ENCODE measurements at places on chromosomes 12 and 14. TPM values are rescaled to one million over a fixed set of nuclear protein-coding genes. Genes with fewer than 3 reads are reported as not detected.
A peak's percentile ranks its signal among the peaks of the same experiment; 100 is the strongest.

DNA sequence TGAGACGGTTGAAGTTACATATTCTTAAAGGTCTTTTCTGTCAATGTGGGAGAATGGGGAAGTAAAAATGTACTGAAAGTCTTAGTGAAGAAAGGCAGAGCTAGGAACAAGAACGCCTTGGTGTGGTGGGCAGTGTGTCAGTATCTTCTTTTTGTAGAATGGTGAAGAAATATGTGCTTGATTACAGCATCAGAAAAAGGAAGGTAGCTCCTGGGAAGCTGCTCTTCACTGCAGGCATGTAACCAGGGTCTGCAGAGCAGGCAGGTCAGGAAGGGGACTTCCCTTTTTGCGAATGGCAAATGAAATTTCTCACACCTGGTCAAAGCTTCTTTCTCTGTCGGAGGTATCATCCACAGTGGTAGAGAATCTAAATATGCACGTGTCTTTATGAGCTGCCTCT lies 226.2 kb downstream of the ADAMTS20 start:
- no peaks in the 10 kb centered on the region for H3K27me3 ChIP-seq
- H3K4me3 ChIP-seq, result no peak overlapping the region
- DNase-seq, result no peak
- H3K36me3 ChIP-seq, result no peaks in the 10 kb centered on the region
- H3K4me1 ChIP-seq, result no peaks in the 10 kb centered on the region
- H3K27ac ChIP-seq, result no peak overlapping the region

DNA sequence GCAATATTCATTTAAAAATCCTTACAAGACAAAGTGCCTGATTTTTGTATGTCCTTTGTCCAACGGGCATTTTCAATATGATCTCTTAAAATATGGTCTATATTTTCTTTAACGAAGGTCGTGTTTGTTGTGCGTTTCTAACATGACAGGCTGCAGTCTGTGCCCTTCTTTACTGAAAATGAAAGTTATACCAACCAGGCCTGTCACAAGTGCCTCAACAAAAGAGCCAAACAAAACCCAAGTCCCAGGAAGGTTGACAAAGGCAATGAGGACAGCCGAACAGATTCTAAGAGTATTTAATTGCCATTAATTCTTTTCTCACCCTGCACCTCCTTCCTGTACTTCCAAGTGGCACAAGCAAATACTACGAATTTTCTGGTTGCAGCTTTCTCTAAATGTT lies 13.9 kb downstream of the PAX9 start:
- H3K36me3 ChIP-seq, result no peaks in the 10 kb centered on the region
- DNase-seq, result no peak
- H3K27ac ChIP-seq, result no peak overlapping the region

- H3K4me3 ChIP-seq, result no peak overlapping the region
- H3K36me3 ChIP-seq, result no peaks in the 10 kb centered on the region
- no peak for DNase-seq
- H3K4me1 ChIP-seq, result no peaks in the 10 kb centered on the region
- H3K27ac ChIP-seq, result no peak overlapping the region
Measured at GRCh38 chr14:34742270-34743115, 28.1 kb upstream of the CFL2 start.

DNA sequence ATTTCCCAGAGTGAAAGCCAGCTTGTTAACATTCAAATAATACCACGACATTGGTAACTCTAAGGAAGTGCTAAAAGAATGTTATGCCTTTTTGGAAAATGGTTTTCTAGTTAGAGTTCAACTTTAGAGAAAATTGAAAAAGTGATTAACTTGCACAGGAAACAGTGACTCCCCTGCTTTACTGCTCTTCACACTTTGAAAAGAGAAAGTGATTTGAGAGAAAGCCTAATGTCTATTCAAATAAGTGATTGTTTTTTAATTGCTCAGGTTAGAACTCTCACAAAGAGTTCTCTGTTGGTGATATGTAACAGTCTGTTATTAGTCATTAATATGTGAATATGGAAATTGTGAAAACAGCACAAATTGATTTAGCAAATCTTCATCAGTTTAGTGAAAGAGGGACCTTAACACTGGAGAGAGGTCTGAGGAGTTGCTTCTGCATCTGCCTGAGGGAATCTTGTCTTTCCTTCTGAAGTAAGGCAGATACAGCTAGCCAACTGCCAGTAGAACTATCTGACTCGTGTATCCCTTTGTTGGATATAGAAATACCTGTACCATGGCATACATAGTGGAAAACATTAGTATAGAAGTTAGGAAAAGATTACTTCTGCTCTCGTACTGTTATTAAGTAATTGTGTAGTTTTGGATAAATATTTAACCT lies 25.5 kb downstream of the ATF7IP start:
- peaks cover 6% of the 10 kb centered on the region for H3K36me3 ChIP-seq
- no peak overlapping the region for H3K27ac ChIP-seq
- no peak for DNase-seq
- H3K27me3 ChIP-seq, result no peaks in the 10 kb centered on the region
- H3K4me3 ChIP-seq, result no peak overlapping the region
- peaks cover 28% of the 10 kb centered on the region for H3K4me1 ChIP-seq

DNA sequence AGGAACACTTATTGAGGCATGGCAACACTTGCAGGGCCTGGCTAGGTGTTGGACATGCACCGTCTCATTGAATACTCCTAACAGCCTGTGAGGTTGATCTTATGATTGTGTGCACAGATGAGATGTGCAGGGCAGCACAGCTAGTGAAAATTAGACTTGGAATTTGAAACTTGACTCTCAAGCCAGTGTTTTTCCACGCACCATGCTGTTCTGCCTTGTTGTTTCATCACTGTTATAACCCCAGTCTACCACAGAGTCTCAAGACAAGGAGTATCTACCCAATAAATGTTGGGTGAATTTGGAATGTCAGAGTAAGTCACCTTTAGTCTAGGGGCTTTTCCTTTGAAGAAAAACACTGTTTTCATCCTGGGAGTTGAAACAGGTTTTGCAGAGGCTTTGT lies 55.8 kb upstream of the LRIG3 start:
- no peak for DNase-seq
- H3K27me3 ChIP-seq, result no peaks in the 10 kb centered on the region
- no peak overlapping the region for H3K27ac ChIP-seq
- H3K4me3 ChIP-seq, result no peak overlapping the region

- H3K36me3 ChIP-seq, result peaks cover 90% of the 10 kb centered on the region
- no peak overlapping the region for H3K4me3 ChIP-seq
- no peaks in the 10 kb centered on the region for H3K27me3 ChIP-seq
- H3K27ac ChIP-seq, result peak overlapping the region; percentile 82
Measured at GRCh38 chr12:49646871-49647654, 23.7 kb downstream of the PRPF40B start.

DNA sequence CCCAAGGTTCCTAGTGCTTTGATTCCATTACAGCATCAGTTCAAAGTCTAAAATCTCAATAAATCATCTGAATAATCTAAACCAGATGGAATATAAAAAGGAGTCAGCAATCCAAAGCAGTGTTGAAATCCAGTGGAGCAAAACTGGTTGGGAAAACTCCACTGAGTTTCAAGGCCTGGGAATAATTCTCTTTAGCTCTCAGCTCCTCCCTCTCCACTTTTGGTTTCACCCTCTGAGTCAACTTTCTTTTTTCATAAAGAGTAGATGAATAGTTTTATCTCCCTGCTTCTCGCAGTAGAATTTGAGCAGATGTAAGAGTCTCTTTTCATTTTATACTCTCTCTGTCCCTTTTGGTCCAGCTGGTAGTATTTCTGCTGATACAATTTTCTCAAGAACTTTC lies 338.6 kb downstream of the APAF1 start:
- H3K4me3 ChIP-seq, result no peak overlapping the region
- no peaks in the 10 kb centered on the region for H3K36me3 ChIP-seq
- H3K27ac ChIP-seq, result no peak overlapping the region

DNA sequence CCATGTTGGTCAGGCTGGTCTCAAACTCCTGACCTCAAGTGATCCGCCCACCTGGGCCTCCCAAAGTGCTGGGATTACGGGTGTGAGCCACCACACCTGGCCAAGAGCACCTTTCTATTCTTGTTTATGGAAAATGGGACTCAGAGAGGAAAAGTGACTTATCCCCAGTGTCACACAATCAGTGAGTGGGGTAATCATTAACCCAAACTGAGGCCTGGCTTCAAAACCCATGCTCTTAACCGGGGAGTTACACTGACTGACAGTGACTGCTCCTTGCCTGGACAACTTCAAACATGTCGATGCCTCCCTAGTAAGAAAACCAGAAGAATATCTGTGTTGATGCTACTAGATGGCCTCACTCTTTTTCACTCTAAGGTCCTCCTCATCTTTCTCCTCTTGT lies 7.3 kb downstream of the CLEC7A start:
- no peaks in the 10 kb centered on the region for H3K36me3 ChIP-seq
- no peak overlapping the region for H3K27ac ChIP-seq
- DNase-seq, result no peak
- peaks cover 8% of the 10 kb centered on the region for H3K4me1 ChIP-seq
- no peak overlapping the region for H3K4me3 ChIP-seq
- no peaks in the 10 kb centered on the region for H3K27me3 ChIP-seq

DNA sequence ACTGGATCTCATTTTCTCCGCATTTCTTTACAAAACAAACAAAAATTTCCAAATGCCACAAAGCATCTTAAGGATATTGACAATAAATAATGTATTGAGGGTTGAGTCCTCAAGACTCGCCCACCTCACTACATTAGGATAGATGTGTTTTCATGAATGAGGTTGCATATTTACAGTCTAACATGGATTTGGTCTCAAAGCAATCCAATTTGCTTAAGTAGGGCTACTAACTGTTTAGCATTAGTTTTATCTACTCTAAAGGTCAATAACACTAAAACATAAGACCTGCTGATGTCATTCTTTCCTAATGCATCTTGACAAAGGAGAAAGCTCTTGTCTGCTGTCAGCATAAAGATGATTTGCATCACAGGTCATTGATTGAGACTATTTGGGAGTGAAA lies 82.4 kb downstream of the PTPRR start:
- no peaks in the 10 kb centered on the region for H3K36me3 ChIP-seq
- no peaks in the 10 kb centered on the region for H3K27me3 ChIP-seq
- DNase-seq, result no peak
- H3K27ac ChIP-seq, result no peak overlapping the region

GRCh38 chr12:40802656-40803055 lies 110.4 kb downstream of the CNTN1 start:
- no peak overlapping the region for H3K27ac ChIP-seq
- no peaks in the 10 kb centered on the region for H3K4me1 ChIP-seq
- H3K27me3 ChIP-seq, result no peaks in the 10 kb centered on the region
- no peak overlapping the region for H3K4me3 ChIP-seq
- no peak for DNase-seq
- no peaks in the 10 kb centered on the region for H3K36me3 ChIP-seq

Gene ING4
- total RNA-seq, result 41.3 TPM

Gene IQSEC3
- total RNA-seq, result 10.7 TPM

Measured in lower lobe of right lung (tissue), 2 donors.